ENCODE measurements at places on chromosomes 2 and 18. TPM values are rescaled to one million over a fixed set of nuclear protein-coding genes. Genes with fewer than 3 reads are reported as not detected.

The G6PC2 gene
- total RNA-seq: not detected

The PUM2 gene
- 38.4 TPM for total RNA-seq

The SERPINB8 gene
- total RNA-seq: 7.8 TPM

The SCYGR4 gene
- total RNA-seq: not detected

The PLCL1 gene
- under 0.01 TPM for total RNA-seq

The MPV17 gene
- total RNA-seq: 79.9 TPM

The PROKR1 gene
- total RNA-seq: not detected

The ZEB2 gene
- 12.4 TPM for total RNA-seq
